ENCODE measurements at places on chromosomes 16 and 17. TPM values are rescaled to one million over a fixed set of nuclear protein-coding genes. Genes with fewer than 3 reads are reported as not detected.

DNA sequence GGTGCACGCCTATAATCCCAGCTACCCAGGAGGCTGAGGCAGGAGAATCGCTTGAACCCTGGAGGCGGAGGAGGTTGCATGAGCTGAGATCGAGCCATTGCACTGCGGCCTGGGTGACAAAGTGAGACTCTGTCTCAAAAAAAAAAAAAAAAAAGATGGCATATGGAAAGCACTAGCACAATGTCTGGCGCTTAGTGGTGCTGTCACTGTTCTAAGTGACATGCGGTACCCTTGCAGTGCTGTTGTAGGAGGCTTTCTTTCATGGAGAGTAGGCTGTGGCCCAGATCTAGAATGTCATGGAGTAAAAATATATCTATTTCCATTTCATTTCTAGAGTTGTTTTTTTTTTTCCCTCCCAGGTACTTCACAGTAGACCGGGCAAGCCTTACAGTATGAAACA lies 14.6 kb upstream of the METTL9 start:
- DNase-seq, result no peak

- DNase-seq, result no peak
Observed at GRCh38 chr17:31387438-31387837, 4.0 kb upstream of the RAB11FIP4 start.

GDE1 gene
- total RNA-seq, result 30.5 TPM

GUCY2D gene
- total RNA-seq, result not detected

ZFHX3 gene
- 3.7 TPM for total RNA-seq

MT1M gene
- 0.99 TPM for total RNA-seq

All from lung microvascular endothelial cell (primary cell).